ENCODE measurements at places on chromosomes 16 and 17.

GRCh38 chr16:24541233-24541933 is 2.0 kb downstream of the RBBP6 start:
- peak; percentile 50 for DNase-seq

- DNase-seq, result no peak
These were observed 3.9 kb downstream of the ABAT start for GRCh38 chr16:8678068-8678927.

DNA sequence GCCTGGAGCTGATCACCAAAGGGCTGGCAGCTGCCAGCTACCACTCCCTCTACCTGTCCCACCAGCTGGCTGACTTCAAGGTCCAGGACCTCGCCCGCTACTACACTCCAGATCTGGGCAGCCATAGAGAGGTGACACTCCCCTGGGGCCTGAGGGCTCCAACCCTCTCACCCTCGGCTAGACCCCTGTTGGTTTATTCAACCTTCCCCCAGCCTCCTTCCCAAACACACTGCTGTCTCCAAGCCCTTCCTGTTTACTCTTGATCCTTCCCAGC is 18.0 kb downstream of the ALOX12B start:
- no peak for DNase-seq

- DNase-seq, result no peak
These were observed 7.6 kb downstream of the SLFN12L start for GRCh38 chr17:35529866-35530265.

DNA sequence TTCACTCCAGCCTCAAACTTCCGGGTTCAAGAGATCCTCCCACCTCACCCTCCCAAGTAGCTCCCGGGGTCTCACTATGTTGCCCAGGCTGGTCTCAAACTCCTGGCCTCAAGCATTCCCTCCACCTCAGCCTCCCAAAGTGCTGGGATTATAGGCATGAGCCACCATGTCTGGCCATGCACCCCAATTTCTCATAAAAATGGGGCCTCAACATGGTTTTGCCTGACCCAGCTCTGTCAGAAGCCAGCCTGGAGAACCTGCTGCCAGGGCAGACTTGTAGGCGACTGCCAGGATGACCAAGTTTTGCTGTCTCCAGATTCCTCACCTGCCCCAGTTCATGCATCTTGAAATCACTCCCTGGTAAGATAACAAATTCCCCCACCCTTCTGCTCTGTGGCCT is 82.9 kb downstream of the AIPL1 start:
- DNase-seq, result no peak

DNA sequence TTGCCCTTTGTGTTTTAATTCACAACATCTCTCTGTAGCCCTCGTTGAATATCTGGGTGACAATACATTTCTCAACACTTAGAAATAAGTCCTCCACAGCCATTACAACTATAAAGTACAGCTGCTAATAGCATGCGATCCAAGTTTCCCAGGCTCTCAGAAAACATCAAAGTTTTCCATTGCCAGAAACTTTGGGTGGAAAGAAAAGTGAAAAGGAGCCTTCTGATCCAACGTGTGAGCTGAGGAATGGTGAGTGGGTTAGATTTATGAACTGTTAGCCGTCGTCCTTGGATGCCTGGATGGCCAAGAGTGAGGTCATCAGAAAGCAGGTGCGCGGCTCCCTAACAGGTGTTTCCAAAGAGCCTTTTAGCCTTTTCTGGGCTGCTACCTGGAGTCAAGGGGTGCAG is 258.0 kb downstream of the PMP22 start:
- DNase-seq, result no peak

GRCh38 chr17:1796800-1797199 is 32.9 kb downstream of the SMYD4 start:
- peak; percentile 1 for DNase-seq

- peak; percentile 32 for DNase-seq
These were observed 919 bp downstream of the N4BP1 start for GRCh38 chr16:48608871-48609651.

DNA sequence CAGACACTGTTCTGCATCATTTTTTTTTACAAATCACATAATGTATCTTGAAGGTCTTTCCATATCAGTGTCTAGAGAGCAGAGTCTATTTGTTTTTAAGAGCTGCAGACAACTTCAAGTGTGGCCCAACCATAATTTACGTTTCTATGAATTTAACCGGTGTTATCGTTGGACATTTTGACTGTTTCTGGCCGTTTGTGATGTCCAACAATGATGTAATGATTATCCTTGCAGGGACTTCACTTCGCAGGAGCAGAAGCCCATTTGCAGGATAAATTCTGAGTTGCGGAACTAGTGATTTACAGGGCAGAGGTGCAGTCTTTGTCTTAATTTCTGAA is 26.9 kb upstream of the HLF start:
- no peak for DNase-seq

DNA sequence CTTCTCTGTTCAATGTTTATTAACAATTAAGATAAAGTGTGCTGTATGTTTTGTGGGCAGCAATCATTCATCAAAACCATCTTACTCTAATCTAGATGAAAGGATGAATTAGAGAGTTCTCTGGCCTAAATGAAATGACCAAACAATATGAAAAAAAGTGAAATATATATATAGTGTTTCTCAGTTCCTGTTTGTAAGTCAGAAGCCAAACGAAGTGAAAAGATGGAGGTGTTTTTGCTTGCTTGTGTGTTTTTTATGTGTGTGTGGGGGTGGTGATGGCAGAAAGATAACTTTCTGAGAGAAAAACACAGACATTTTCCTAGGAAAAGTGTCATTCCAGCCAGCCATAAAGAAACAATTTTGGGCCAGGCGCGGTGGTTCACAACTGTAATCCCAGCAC is 138.6 kb downstream of the CDH8 start:
- DNase-seq, result no peak

GRCh38 chr17:60390186-60390585 is 1.7 kb downstream of the USP32 start:
- DNase-seq, result peak; percentile 56

DNA sequence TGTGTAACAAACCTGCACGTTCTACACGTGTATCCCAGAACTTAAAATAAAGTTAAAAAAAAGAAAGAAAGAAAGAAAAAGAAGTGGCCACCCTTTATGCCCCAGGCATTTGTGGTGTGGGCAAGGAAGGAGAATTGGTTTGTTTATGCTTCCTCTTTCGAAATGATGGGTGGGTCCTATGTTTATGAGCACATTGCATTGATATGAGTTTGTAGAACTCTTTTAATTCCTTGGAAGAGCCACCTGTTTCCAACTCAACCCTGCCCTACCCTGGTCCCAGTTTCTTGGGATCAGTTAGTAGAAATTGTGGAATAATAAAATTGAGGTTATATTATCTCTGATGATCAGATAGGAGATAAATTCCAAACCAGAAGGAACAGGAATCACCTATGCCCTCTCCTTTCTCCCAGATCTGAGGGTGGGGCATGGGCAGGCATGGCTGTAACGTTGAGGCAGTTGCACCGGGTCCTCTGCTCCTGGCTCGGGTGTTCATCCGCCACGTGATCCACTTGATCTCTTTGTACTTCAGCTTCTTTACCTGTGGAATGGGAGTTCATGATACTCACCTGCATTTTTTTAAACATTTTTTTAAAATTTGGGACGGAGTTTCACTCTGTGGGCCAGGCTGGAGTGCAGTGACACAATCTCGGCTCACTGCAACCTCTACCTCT is 15.9 kb downstream of the CHAD start:
- DNase-seq, result peak; percentile 53

DNA sequence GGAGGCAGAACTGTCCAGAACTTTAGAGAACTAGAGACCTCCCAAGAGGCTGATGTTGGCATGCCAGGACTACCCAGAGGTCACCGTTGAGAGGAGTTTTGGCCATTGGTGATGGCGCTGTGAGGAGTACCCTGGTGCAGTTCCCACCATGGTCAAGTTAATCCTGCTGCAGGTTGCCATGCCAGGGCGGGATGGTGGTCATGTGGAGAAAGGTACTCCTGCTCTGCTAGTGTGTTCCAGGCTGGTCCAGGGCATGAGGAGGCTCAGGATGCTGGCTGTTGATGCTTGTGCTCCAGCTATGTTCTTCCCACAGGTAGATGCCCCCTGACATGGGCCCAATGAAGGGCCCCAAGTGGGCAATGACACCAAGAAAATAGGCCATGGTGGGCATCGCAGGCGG is 4.1 kb upstream of the PHF12 start:
- no peak for DNase-seq

DNA sequence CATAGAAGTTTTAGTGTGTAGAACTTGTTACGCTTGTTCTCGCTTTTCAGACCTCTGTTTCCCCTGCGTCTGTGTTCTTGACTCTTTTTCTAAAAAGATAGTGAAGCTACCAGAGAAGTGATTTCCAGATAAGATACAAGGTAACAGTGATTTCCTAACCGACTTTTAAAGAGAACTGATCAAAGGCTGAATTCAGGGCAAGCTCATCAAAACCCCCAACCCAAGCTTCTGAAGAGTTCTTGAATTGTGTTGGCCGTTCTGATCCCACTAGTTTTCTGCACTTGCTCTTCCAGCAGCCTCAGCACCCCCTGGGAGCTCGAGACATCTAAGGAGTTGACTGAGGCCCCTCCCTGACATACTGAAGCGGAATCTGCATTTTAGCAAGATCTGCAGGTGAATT is 12.7 kb upstream of the NSMCE1 start:
- DNase-seq, result no peak

- no peak for DNase-seq
These were observed 5.8 kb downstream of the PRSS8 start for GRCh38 chr16:31129568-31130335.

DNA sequence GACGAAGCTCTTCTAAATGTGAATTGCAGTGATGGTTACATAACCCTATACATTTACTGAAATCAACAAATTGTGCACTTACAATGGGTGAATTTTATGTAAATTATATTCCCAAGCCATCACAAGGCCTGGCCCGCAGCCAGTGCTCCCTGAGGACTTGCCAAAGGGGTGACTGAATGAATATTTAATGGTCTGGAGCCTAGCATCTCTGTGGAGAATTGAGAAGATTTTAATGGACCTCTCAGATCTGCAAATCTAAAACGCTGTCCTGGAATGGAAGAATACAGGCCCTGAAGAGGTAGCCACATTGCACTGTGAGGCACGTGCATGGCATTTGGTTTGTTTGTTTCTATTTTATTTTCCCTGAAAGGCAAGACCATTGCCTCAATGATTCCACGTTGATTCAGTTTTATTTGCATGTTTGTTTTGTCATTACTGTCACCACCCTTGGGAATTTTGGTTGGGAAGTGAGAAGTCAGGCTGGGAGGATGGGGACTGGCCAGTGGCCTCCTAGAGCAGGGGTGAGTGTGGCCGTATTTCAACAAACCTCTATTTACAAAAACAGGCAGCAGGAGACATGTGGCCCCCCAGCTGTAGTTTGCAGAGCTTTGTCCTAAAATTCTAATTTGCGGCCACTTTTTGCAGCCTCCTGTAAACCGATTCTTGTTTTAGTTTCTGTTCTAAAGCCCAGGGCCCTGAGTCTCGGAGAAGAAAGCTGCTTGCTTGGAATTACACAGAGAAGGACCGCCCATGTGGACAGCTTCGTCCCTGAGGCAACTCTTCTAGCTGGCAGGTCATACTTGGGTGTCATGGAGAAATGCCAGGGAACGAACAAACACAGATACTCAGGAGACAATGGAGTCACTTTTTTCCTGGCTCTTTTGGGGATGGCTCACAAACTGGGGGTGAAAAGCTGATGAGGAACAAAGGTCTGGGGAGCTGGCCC is 40.5 kb upstream of the GCSH start:
- DNase-seq, result no peak

GRCh38 chr17:39170109-39170508 is 4.1 kb upstream of the ARL5C start:
- DNase-seq, result no peak

DNA sequence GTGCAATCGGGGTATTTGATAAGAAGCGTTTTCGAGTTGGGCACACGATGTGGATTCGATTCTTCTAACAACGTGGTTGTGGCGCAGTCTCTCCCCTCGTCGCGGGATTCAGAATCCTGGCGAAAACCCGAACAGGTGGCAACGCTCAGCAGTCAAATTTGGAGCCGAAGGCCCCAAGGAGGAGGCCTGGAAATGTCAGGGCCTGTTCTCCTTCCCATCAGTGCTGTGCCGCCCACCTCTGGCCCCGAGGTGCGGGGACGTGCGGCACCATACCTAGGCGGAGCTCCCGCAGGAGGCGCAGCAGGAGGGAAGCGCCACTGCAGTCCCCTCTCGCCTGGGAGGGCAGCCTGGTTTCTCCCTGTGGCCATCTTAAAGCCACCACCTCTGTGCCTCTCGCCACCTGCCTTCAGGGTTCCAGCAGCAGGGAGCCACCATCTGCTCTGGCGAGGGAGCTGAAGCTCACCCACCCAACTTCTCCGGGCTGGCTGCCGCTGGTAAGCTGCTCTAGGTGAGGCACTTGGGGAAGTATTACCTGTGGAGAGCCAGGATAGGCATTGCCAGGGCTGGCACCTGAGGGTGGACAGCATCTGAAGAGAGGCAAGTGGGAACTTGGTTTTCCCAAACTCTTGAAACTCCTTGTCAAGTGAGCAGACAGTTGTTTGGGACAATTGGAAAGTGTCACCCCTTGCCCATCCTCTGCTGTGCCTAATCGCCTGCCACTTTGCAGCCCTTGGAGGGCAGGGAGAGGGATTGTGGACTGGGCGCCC is 2.6 kb upstream of the AATF start:
- no peak for DNase-seq

DNA sequence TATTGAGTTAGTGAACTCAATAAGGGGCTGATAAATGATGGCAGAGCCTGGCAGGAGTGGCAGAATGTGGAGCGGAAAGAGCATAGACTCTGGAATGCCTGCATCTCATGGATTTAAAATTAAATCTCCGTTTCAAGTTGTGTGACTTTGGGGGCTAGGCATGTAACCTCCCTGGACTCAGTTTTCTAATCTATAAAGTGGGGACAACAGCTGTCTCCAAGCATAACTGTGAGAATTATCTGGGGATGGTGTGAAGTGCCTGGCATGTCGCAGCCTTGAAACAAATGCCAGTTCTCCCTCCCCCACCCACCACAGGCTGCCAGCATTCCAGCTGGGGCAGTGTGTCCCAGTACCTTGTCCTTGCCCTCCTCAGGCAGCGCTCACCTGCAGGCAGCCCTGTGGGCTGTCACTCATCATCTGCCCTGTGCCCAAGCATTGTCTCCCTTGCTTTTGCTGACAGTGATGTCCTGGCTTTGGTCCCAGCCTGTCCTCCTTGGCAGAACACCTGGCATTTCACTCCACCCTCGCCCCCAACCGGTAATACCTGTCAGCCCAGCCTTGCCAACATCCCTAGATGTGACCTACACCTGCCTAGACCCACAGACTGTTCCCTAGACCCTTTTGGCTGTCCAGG is 129.6 kb downstream of the MRM1 start:
- no peak for DNase-seq

DNA sequence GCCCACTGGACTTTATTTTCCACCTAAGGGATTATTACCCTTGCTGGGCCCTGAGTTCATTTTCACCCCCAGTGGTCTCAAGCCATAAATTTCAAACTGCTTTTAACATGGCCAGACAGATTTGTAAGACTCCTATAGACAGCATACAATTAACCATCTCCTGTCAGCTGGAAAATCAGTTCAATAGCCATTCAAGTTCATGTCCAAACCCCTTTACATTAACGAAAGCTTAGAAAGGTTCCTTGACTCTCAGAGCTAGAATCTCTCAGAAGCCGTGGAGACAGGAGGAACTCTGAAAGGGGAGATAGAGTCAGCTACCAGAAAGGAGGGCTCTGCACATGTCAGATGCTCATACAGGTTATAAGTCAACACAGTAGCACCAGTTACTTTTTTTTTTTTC is 23.3 kb downstream of the SOX9 start:
- DNase-seq, result no peak

- DNase-seq, result no peak
These were observed 32.2 kb downstream of the TK2 start for GRCh38 chr16:66517586-66518263.
